ENCODE measurements at places on chromosomes 1 and 21. TPM values are rescaled to one million over a fixed set of nuclear protein-coding genes. Genes with fewer than 3 reads are reported as not detected.

- no peaks in the 10 kb centered on the region for H3K27me3 ChIP-seq
- peaks cover 36% of the 10 kb centered on the region for H3K36me3 ChIP-seq
- no peak overlapping the region for H3K27ac ChIP-seq
- H3K4me3 ChIP-seq: no peak overlapping the region
Measured at GRCh38 chr1:246647513-246647912, 76.7 kb upstream of the SCCPDH start.

DNA sequence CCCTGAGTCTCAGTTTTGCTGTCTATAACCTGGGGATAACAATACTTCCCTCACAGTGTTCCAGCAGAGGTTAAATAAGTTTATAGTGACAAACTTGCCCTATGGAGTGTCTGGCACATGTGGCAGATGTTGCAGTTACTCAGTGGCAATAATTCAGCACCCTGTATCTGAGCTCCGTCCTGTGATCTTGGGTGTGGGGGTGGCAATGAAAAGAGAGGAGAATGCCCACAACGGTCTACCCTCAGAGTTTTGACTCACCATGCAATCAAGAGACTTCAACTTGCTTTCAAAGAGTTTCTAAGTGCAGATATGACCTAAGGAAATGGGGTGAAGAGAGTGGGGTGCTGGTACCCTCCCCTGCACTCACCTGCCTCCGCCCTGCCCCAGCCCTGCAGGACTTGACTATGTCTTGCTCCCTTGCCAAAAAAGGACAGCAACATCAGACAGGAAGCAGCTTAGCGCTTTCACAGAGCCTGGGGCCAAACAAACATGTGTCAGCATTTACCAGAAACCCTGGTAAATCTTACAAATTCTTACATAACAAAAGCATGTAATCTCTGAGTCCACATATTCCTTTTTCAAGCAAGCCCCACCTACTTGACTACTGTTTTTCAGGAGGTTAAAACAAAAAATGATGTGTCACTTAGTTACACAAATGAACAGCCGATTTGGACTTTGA, 185.1 kb upstream of the CAMK1G start:
- DNase-seq: no peak
- no peaks in the 10 kb centered on the region for H3K4me1 ChIP-seq
- H3K27me3 ChIP-seq: no peaks in the 10 kb centered on the region
- H3K27ac ChIP-seq: no peak overlapping the region
- H3K36me3 ChIP-seq: no peaks in the 10 kb centered on the region

GRCh38 chr1:222772996-222773379, 36.0 kb downstream of the FAM177B start:
- DNase-seq: peak; percentile 18
- H3K4me1 ChIP-seq: no peaks in the 10 kb centered on the region
- H3K4me3 ChIP-seq: no peak overlapping the region

The LEFTY2 gene
- polyA plus RNA-seq: 1.5 TPM

DNA sequence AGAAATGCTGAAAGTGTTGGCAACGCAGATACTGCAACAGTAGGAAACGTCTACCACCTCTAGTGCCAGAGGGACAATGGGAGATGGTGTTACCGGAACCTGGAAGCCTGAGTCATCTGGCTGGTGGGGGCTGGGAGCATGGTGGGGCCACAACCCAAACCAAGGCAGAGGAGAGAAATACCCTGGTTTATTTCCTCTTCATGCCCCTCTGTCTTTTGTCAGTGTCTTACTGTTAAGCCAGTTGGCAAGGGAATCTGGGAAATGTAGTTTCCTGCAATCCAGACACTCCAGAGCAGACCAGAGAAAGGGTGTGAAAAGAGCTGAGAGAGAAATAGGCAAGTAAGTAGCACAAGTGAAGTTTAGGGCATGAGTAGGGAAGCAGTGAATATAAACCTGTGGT, 14.8 kb downstream of the DNTTIP2 start:
- H3K27ac ChIP-seq: no peak overlapping the region
- H3K4me3 ChIP-seq: no peak overlapping the region
- H3K36me3 ChIP-seq: peaks cover 8% of the 10 kb centered on the region

DNA sequence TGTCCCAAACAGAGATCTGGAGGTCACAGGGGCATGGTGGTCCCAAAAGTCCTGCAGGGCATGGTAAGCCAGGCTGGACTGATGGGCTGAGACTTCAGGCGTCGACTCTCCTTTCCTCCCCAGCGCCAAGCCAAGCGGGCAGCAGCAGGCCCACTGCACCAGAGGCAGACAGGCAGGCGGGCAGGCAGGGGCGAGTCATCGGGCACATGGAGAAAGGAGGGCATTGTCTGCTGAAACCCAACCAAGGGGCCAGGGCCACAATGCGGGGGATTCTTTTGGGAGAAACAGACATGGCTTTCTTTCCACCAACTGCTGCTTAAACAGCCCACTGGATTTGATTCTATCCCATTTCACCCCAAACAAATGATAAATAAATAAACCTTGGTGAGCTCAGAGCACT, 46.2 kb downstream of the TRABD2B start:
- H3K27me3 ChIP-seq: no peaks in the 10 kb centered on the region
- H3K4me1 ChIP-seq: no peaks in the 10 kb centered on the region

- no peaks in the 10 kb centered on the region for H3K4me1 ChIP-seq
- H3K36me3 ChIP-seq: no peaks in the 10 kb centered on the region
- H3K27ac ChIP-seq: no peak overlapping the region
- no peak overlapping the region for H3K4me3 ChIP-seq
- no peak for DNase-seq
Measured at GRCh38 chr1:85911742-85912141, 203.5 kb upstream of the ZNHIT6 start.
